ENCODE measurements at places on chromosomes 12 and 14.

- no peak for DNase-seq
Measured at GRCh38 chr12:66066137-66066928, 64.2 kb downstream of the LLPH start.

- DNase-seq, result no peak
Measured at GRCh38 chr14:33062881-33063280, 124.2 kb downstream of the NPAS3 start.

DNA sequence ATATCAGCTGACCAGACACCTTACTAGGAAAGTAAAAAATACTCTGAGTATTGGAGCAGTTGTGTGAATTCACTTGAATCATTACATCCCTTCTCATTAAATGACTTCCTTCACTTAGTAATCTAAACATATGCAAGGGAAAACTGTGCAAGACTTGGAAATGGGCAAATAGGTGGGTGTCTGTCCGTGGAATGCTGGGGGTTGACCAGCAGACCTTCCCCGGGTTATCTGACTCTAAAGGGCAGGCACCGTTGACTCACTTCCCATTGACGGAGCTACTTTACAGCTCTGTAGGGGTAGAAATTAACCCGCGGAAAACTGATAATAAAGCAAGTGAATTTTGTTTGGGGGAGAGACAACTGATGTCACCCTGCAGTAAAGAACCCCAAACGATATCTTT, 199.3 kb downstream of the TTC7B start:
- peak; percentile 23 for DNase-seq

DNA sequence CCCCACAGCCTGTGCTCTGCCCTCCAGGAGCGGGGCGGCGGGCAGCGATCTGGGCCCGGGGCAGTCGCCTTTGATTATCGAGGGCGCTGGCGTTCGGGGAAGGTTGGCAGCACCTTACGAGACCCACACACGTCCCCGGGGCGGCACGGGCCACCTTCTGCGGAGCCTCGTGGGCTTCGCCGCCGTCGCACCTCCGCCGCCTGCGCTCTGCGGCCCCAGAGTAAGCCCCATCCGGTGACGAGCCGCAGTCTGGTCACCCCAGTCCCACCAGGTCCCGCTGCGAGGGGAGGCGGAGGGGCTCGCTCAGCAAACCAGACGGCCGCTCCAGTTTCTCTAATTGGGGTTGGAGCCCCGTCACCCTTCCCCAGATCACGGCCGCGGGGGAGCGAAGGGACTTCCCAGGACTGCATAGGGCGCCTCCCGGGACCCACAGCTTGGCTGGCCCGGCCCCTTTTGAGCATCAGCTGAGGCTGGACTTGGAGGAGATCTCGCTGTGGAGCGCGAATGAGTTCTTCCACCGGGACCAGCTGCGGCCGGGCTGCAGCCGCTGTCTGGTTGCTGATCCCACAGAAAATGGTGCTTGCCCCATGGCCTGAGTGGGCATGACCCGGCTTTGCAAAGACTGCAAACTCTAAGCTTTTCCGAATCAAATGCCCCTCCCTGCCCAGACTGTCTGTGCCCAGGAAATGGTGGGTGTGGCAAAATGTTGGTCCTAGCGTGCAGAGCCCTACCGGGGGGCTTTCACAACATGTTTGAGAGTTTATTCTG, 560 bp downstream of the LGALS3 start:
- DNase-seq, result peak; percentile 97

DNA sequence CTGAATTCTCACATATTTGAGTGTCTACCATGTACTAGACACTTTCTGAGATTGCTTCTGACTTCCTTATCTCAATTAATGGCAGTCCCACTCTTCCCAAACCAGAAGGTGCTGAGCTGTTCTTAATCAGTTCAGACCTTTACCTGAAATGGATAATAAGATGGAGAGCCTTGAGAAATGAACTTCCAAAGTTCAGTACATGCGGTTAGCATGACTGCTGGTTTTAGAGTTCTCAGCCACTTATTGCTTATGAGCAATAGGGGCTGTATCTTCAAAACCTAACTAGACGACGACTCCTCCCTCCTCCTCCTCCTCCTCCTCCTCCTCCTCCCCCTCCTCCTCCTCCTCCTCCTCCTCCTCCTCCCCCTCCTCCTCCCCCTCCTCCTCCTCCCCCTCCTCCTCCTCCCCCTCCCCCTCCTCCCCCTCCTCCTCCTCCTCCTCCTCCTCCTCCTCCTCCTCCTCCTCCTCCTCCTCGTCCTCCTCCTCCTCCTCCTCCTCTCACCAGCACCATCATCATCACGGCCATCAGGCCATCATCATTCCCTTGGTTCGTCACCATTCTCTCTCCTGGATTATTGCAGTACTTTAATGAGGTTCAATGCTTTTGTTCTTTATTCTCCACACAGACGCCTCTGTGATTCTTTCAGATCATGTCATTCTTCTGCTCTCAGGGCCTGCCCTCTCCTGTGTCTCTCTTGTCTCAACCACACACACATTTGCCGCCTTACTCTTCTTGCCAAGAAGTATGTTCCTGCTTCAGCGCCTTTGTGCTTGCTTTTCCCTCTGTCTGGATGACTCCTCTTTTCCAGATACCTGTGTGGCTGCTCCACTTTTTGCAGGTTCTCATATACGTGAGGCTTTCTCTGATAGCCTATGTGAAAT, 2.7 kb downstream of the PCNX1 start:
- DNase-seq, result no peak

GRCh38 chr12:65139389-65139788, 18.3 kb upstream of the WIF1 start:
- no peak for DNase-seq
